Pulmonary artery endothelial cell (primary cell): ENCODE measurements at places on chromosomes 11 and 22.

- no peak for DNase-seq
Measured at GRCh38 chr11:125618383-125618782, 6.6 kb upstream of the CHEK1 start.

DNA sequence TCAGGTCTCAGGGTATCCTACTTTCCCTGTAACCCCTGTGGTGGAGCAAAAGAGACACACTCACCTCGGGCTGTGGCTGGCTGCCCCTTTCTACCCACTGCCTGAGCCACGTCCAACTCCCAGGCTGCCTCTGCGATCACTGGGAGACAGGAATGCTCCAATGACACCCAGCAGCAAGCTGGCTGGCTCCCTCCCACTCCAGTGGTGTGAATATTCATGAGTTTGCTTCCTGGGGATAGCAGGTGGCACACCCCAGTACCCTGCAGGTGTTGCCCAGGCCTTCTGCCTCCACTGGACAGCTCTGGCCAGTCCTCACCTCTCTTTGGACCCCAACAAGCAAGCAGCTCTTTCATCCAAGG is 9.7 kb downstream of the GAL3ST1 start:
- DNase-seq: no peak

DNA sequence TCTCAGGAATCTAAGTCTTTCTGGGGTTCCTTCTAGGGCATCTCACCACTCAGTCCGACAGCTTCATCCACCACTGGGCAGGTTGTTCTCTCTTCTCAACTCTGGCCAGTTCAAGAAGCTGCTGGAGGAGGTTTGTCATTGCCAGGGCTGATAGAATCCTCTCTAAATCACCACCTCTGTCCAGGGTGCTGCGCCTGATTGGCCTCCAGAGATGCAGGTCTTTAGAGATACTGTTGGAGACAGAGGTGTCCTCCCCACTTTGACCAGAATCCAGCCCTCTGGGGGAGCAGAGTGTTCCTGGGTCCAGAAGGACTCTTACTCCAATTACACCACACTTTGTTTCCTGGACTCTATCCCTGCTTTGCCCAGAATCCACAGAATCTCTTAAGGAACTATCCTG is 90.2 kb downstream of the NELL1 start:
- no peak for DNase-seq

DNA sequence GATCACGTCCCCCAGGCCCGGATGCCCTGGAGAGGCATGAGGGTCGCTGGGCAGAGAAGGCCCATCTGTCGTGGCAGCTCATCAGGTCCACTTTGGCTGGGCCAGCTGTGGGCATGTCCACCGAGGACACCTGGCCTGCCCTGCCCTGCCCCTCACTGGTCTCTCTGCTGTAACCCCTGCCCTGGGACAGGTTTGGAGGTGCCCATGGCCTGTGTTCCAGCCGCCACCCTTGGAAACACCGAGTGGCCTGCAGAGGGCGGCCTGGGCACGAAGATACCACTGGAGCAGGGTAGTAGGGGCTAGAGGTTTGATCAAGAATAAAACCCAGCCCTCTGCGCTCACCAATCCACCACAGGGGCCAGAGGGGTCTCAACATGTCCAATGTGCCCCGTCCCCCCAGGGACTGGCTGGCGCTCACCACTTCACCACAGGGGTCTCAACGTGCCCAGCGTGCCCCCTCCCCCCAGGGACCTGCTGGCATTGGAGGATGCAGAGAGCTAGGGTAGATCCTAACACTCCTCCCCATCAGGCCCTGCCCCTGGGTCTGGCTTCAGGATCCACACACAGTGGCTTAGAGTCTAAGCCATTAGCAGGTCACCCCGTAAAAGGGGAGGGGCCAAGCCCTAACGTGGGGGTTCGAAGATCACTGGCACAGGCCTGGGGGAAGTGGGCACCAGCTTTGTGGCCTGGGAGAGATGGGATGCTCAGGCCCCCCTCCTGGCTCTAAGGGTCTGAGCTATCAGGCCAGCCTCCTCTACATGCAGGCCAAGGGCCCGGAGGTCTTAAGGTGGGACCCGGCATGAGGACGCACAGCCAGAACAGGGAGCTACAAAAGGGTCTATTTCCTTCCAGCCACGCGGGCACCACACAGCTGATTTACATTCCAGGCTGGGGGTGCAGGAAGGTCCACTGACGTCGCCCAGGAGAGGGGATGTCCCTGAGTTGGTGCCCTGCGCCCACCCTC is 1.3 kb upstream of the HDAC10 start:
- no peak for DNase-seq

DNA sequence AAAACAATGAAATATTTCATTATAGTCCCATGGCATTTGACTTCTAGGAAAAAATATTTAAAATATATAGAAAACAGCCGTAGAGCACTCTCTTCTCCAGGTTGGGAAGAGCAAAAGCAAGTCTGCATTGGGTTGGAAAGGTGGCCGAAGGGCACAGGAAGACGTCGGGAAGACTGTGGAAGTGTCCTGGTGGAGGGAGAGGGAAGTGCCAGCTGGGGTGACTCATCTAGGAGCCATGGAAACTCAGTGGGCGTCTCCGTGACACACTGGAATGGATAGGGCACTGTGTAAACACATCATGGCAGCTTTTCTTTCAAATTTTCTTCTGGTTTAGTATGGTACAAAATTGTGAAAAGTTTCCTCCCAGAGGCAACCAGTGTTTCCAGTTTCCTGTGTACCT is 12.7 kb downstream of the GTPBP1 start:
- peak; percentile 51 for DNase-seq

GRCh38 chr22:48869788-48870187 is 957.9 kb downstream of the BRD1 start:
- DNase-seq: no peak

GRCh38 chr11:89181111-89181510 is 3.4 kb downstream of the TYR start:
- no peak for DNase-seq

DNA sequence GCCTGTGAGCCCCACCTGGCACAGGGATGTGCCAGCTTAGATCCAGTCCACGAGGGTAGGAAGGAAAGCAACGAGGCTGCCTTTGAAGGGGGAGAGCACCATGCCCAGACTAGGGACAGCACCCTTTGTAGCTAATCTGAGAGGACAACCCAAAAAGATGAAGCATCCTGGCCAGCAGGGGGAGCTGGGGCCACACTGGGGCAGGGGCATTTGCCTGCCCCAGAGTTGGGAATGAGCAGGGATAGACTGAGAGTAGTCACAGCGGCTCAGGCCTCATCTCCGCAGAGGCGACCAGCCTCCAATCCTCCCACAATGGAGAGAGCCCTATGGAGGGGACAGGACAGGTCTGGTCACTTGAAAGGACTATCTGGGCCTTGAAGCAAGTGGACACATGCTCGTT is 16.4 kb downstream of the LMO1 start:
- DNase-seq: no peak

- DNase-seq: no peak
Measured at GRCh38 chr11:77351281-77351886, 49.9 kb upstream of the GDPD4 start.

- DNase-seq: no peak
Measured at GRCh38 chr11:72578991-72579815, 95.0 kb downstream of the PDE2A start.

DNA sequence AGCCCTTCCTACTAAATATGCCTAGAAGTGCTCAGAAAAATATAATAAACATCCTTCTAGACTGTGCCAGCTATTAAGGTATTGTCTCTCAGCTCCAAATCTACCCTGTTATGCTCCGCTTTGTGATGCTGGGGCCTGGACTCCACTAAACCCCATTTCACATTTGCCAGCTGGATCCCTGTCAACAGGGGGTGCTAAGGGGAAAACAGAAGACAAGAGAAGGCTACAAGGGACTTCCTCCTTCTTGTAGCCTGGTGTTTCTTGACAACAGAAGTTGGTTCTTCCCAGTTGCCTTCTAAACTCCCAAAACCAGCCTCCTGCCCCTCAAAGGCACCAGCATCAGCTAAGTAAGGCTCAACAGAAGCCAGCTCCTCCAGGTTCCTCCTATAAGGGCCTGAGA is 5.2 kb downstream of the NUMA1 start:
- no peak for DNase-seq

DNA sequence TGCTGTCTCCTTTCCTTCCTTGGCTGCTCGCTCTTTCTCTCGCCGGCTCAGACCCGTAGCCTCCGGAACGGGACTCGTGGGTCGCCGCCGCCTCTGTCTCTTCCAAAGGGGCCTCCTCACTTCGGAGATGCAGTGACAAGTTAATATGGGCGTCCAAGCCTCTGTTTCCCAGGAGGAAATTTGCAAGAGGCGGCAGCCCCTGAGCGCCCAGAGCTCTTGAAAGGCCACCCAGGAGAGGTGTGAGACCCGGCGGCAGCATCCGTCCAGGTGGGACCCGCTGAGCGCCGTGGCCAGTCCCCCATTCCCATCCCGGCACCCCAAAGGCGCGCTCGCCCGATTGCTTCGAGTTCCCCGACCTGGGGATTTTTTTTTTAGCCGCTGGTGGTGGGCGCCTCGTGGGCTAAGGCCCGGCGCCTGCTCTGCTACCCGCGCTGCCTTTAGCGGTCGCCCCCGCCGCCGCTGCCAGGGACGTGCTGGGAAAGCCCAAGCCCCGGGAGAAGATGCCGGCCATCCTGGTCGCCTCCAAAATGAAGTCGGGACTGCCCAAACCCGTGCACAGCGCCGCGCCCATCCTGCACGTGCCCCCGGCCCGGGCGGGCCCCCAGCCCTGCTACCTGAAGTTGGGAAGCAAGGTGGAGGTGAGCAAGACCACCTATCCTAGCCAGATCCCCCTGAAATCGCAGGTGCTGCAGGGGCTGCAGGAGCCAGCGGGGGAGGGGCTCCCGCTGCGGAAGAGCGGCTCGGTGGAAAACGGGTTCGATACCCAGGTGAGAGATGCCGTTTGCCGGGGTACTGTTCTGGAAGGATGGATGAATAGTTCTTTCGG is 772 bp downstream of the NAV2 start:
- DNase-seq: no peak

- no peak for DNase-seq
Measured at GRCh38 chr11:78733031-78733430, 158.4 kb upstream of the NARS2 start.

DNA sequence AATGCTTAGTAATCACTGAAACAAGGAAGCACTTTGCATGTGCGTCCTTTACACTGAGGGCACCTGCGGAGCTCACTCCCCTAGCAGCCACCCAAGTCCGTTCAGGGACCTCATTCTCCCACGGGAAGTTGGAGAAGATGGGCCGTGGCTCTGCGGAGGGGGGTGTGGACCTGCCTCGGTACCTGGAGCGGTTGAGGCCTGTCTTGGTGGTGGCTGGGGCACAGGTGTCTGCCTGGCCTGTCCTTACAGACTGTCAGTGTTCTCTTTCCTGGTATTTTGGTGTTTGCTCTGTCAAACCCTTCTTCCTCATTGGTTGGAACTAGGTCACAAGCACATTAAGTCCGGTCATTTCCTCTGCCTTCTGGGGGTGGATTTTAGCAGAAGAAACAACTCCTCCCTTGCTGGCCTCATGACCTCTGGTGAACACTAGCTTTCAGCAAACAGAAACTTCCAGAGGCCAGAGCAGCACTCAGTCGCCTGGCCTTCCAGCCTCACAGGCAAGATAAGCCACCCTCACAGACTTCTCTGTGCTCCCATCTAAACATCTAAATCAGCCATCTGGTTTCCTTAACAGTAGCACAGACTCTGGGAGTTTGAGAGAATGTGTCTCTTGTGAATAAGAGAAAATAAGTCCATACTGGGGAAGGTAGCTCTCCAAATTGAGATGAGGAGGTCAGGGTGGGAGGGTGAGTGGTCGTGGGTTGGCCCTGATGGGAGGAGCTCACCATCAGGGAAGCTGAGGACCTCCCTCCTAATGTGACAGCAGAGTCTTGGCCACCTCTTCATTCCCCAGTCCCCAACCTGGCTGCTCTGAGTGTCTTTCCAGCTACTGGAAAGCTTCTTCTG is 8.6 kb downstream of the SNAP29 start:
- DNase-seq: no peak

DNA sequence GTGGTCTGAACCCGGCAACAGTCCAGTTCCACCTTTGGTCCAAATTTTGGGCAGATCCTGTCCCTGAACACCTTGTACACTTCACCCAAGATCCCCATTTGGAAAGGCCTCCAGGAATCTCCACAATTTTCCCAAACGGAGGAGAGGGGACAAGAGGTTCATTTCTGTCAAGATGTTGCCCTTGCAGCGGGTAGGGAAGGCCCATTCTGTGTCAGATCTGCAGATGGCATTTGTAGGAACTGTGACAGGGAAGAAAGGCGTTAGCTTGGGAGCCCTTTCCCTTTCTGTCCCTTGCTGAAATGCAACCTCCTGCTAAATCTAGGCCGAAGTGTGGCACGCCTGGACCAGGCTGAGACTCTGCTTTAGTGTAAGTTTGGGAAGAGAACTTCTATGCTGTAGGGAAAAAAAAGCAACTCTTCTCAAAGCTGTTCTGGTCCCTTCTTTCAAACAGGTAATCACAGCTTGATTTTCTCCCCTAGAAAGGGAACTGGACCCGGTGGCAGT is 86.0 kb downstream of the SCN3B start:
- DNase-seq: no peak

GRCh38 chr11:119759324-119759723 is 30.3 kb upstream of the NECTIN1 start:
- DNase-seq: no peak

- no peak for DNase-seq
Measured at GRCh38 chr11:69640260-69640994, 529 bp upstream of the CCND1 start.

DNA sequence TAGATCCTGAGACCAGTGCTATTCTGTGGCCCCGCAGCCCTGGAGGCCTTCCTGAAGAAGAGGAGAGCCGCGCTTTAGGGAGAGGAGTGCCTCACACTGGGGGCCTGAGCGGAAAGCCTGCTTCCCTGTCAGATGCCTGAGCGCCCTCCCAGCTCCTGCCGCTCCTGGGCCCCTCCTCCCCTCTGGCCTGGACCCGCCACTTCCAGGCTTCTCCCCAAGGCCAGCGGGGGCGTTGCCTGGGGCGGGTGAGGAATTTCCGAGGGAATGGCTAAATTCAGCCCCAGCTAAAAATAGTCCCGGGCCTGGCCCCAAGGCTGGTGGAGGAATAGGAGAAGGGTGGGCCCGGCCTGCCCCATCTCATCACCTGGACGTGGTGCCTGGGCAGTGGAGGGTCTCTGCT is 15.4 kb downstream of the ARHGEF17 start:
- DNase-seq: no peak

- no peak for DNase-seq
Measured at GRCh38 chr11:123477205-123477907, 47.3 kb downstream of the GRAMD1B start.

DNA sequence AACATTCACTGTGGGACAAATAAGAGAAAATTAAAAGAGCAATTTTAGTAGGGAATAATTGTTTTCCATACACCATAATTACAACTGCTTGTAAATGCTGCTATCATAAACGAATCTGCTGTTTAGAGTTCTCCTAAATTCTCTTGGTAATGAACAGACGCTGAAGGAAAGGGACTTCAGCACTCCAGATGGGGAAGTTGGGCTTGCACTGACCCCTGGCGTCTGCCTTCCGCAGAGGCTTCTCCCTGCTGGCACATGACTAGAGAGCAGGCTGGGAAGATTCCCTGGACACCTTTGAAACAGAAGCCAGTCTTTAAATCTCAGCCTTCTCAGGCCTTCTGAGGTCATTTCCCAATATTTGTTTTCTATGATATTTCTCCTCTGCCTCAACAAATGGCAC is 84.1 kb downstream of the NXPE2 start:
- no peak for DNase-seq

DNA sequence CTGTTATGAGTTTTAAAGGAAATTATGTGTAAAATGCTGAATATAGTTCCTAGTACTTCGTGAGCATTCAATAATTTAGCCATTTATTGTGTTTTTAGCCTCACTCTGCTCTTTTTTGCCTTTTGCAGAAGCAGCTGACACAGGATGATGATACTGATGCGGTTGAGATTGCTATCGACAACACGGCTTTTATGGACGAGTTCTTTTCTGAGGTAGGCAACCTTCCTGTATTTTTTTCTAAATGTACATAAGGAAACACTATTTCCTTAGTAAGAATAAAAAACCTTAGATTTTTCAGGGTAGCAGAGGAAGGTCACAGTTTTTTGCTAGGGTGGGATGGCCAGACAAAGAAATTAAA is 17.9 kb downstream of the STX3 start:
- no peak for DNase-seq
